ENCODE measurements at places on chromosomes 5 and 9.

- no peak for DNase-seq
Observed at GRCh38 chr5:82813861-82814260, 263.3 kb downstream of the TMEM167A start.

DNA sequence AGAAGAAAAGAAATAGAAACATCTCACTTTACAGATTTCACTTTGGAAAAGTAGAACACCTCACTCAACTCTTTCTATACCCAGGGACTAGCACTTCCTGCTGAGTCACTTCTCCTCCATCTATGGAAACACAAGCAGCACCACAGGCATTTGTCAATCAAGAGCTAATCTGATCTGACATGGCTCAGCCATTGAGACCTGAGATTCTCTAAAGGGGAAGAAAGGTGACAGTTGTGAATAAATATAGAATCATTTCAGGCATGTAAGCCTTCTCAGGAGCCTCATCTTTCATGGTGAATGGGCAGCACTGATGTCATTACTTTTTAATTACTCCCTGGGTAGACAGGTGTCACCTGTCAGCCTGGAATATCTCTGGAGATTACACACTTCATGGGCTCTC is 559.8 kb downstream of the HINT1 start:
- no peak for DNase-seq

DNA sequence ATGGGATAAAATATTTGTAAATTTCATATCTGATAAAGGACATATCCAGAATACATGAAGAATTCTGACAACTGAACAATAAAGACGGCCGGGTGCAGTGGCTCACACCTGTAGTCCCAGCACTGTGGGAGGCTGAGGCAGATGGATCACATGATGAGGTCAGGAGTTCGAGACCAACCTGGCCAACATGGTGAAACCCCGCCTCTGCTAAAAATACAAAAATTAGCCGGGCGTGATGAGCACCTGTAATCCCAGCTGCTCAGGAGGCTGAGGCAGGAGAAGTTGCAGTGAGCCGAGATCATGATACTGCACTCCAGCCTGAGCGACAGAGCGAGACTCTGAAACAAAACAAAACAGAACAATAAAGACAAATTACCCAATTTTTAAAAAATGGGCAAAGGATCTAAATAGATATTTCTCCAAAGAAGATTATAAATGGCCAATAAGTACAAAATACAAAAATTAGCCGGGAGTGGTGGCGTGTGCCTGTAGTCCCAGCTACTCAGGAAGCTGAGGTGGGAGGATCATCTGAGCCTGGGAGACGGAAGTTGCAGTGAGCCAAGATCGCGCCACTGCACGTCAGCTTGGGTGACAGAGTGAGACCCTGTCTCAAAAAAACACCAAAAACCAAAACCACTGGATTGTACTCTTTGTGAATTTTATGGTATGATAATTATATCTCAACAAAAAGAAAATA is 9.6 kb upstream of the NSD1 start:
- DNase-seq: no peak

DNA sequence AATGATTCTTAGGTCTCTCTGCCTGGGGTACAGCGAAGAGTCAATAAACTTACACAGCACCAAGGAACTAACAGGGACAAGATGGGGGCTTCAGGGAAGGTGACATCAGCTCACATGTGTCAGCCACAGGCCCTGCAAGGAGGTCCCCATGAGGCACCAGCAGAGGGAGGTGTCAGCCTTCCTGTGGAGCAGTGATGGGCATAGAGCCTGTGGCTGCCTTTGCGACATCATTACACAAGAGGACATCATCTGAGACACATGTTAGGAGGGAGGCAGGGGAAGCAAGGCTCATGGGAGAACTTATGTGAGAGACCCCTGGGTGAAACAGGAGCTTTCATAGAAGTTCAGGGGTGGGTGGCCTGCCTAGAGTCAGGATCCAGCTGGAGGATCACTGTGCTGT is 389.6 kb downstream of the SEMA5A start:
- DNase-seq: peak; percentile 63

DNA sequence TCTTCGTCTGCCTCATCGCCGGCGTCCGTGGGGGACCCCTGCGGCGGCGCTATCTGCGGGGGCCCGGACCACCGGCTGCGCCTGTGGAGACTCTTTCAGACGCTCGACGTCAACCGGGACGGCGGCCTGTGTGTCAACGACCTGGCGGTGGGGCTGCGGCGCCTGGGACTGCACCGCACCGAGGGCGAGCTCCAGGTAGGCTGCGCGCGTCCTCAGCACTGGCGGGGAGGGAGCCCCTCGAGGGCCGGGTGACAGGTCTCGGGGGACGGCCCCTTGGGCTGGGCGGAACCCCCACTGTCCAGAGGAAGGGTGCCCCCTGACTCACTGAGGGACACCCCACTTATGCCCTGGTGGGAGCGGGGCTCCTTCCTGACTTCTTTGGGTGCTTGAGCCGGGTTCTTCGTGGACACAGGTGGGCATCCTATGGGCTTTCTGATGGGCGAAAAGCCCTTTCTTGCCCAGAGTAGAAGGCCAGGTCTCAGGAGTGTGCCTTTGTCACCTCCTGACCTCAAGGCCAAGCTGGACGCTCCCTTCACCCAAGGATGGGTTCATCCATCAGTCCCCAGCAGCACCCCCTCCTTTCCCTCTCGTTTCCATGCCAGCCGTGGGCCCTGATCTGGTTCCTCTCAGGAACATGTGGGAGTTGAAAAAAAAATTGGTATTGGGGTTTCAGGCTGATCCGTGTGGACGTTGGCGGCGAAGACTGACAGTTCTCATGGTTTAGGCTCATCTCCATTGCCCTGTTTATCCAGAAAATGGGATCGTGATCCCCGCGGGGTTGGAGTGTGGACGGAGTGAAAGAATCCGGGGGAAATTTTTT is 564 bp downstream of the SLC25A25 start:
- no peak for DNase-seq

DNA sequence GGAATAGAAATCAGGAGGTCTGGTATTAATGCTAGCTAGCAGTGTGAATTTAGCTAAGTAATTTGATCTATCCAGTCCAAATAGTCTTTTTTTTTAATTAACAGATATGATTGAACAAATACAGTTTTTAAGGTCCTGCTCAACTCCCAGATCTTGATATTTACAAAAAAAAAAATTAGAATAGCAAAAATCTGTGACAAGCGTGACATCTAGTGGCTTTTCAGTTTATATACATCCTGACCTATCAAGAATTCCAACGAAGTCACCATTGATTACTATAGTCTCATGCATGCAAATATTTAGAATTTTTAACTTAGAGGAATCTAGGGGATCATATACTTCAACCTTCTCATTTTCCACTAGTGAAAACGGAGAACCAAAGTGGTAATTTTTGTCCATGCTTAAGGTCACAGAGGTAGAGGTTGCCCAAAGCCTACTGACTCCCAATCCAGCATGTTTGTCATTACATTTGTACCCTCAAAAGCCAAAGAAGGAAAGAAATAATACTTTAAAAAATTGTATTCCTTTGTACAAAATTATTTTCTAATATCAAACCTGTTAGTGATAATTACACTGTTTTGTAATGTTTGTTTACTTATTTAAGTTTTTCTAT is 17.6 kb upstream of the TARS1 start:
- peak; percentile 62 for DNase-seq

GRCh38 chr5:170442921-170443320 is 53.8 kb upstream of the KCNMB1 start:
- no peak for DNase-seq

DNA sequence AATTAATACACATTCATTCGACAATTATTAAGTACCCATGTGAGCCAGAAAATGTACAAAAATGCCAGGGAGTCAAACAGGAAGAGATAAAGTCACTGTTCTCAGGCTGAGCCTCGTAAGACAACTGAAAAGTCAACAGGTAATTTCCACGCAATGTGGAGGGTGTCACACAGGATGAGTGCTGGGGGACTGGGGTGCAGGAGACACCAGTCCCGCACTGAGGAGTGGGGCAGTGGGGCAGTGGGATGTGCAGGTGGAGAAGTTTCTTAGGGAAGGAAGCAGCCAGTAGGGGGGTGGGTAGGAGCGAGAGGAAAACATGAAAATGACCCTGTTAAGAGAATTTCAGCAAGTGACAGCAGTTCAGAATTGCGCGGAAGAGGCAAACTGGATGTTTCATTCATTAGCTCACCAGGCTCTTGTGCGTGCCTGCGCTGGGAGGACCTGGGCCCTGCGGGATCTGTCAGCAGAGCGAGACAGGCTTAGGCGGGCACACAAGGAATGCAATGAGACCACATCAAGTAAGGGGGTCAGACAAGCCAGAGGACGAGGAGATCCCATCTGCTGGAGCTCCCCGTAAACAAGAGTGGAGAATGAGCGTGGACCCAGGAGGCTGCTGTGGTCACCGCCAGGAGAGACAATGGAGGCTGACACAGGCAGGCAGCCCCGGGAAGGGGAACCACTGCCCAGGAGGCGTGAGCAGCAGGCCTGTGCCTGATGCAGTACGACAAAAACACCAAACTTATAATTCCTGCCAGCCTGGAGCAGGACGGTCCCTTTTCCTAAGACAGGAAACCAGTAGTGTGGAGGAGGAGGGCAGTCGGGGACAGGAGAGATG is 21.0 kb downstream of the CAMSAP1 start:
- DNase-seq: peak; percentile 62

DNA sequence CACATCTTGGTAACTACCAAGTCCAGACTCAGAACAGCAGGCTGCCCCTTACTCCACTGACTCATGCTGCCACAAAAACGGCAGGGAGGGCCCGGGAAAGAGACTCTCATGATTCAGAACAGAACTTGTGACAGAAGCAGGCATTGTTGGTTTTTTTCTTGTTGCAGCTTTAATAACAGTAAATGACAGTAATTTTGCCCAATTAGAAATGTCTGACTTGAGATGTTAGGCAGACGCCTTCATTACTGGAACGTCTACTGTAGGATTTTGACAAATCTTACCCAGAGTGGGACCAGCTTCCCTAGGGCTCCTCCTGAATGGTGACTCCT is 77.9 kb downstream of the SEMA5A start:
- DNase-seq: peak; percentile 85

DNA sequence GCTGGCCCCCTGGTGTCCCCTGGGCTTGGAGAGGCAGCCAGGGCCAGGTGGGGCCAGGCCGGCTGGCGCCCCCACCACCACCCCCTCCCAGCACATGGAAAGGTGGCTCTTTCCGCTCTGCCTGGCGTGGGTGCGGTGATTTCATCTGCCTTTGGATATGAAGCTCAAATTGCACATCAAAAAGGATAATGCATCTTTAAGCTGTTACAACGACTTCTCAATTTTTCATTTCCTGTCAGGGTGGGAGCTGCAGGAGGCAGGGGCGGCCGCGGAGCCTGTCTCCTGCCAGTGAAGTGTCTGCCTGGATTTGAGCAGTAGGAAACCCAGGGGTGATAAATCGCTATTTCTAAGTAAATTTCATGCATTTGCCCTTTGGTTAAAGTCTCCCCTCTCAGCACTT is 169.2 kb upstream of the MVB12B start:
- no peak for DNase-seq

- DNase-seq: peak; percentile 80
Observed at GRCh38 chr9:107018861-107019545, 156.0 kb downstream of the ZNF462 start.

DNA sequence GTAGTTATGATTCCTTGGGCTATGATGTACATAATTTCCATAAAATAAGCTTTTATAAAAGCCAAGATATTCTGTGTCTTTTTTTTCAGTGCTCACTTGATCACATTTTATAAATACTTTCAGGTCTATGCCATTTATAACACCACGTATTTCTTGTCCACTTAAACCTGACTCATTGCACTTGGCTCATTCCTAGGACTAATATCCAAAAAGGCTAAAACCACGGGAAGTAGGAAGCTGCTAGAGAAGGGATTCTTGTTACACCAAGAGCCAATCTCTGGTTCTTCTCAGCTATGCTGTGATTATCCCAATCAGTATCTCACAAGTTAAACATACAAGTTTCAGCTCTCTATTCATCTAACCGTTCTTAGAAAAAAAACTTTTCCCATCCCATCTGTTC is 80.4 kb upstream of the CDH6 start:
- DNase-seq: peak; percentile 90

- peak; percentile 21 for DNase-seq
Observed at GRCh38 chr5:115033861-115034260, 135.8 kb downstream of the TRIM36 start.

GRCh38 chr5:139061856-139062255 is 136.3 kb downstream of the SIL1 start:
- peak; percentile 12 for DNase-seq

DNA sequence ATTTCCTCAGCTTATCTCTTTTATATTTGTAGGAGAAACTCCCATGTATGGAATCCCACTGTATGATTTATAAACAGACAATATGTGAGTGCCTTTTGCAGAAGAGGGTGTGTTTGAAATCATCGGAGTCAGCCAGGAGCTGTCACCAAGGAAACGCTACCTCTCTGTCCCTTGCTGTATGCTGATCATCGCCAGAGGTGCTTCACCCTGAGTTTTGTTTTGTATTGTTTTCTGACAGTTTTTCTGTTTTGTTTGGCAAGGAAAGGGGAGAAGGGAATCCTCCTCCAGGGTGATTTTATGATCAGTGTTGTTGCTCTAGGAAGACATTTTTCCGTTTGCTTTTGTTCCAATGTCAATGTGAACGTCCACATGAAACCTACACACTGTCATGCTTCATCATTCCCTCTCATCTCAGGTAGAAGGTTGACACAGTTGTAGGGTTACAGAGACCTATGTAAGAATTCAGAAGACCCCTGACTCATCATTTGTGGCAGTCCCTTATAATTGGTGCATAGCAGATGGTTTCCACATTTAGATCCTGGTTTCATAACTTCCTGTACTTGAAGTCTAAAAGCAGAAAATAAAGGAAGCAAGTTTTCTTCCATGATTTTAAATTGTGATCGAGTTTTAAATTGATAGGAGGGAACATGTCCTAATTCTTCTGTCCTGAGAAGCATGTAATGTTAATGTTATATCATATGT is 18.0 kb upstream of the CTSL start:
- peak; percentile 45 for DNase-seq

DNA sequence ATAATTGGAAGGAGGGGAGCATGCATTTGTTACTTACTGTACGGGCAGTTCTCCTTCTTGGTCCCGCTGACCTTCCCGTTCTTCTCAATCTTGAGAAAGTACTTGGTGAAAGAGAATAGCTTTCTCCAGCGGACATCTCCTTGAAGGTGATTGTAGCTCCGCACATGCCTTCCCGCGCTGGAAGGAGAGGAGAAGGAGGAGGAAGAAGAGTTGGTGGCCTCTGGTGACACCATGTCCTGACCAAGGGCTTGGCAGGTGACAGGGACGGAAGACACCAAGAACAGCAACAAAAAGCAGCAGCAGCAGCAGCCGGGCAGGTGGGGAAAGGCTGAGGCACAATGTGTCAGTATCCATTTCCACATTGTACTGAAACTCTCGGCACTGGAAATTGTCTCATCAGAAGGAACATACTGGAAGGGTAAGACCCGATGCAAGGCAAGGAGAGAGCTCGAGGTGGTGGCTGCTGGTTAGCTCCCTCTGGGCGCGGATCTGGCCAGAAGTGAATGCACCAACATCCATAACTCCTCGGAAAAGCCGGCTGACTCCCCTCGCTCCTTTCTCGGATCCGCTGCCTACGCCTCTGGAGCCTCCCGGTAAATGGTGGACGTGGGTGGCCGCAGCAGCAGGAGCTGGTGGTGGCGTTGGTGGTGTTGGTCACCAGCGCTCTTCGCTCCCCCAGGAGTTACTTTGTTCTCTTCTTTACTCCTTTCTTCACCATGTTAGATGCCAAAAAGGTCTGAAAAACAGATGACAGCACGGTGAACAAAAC is 715 bp downstream of the FGF10 start:
- peak; percentile 16 for DNase-seq

GRCh38 chr5:147098233-147098790 is 136.5 kb upstream of the STK32A start:
- DNase-seq: peak; percentile 44

GRCh38 chr9:138077898-138078540 is 200.4 kb downstream of the CACNA1B start:
- no peak for DNase-seq

GRCh38 chr5:56712895-56713591 is 102.3 kb upstream of the MAP3K1 start:
- no peak for DNase-seq

All from fibroblast of skin of abdomen (primary cell).